Right lobe of liver (tissue), 6 donors: ENCODE measurements at places on chromosomes 16 and 17.

- no peaks in the 10 kb centered on the region for H3K4me1 ChIP-seq
- peaks cover 2% of the 10 kb centered on the region for H3K36me3 ChIP-seq
- DNase-seq = no peak
- H3K27ac ChIP-seq = no peak overlapping the region
- H3K4me3 ChIP-seq = no peak overlapping the region
- no peaks in the 10 kb centered on the region for H3K27me3 ChIP-seq
Measured at GRCh38 chr17:76051561-76051960, 20.8 kb downstream of the SRP68 start.

GRCh38 chr17:81381632-81382577 lies 13.4 kb upstream of the BAHCC1 start:
- no peak overlapping the region for H3K27ac ChIP-seq
- H3K4me3 ChIP-seq = no peak overlapping the region

DNA sequence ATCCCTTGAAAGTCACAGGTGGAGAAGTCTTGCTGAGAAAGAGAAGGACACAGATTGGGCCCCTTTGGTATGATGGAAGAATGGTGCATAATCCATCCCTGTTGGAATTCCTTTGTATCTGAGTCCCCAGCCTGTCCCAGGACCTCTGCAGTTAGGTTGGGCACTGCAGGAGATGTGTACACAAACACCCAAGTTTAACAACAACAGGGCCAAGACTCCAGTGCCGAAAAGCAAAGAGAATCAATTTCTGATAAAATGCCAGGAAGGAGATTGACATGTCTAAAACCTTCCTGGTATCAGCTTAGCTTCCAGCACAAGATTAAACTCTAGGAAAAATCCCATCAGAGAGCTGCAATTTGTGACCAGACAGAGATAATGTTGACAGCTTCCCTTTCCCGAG lies 32.9 kb downstream of the KATNIP start:
- no peaks in the 10 kb centered on the region for H3K27me3 ChIP-seq
- H3K36me3 ChIP-seq = no peaks in the 10 kb centered on the region
- no peak overlapping the region for H3K27ac ChIP-seq
- H3K4me3 ChIP-seq = no peak overlapping the region
- DNase-seq = no peak
- H3K4me1 ChIP-seq = no peaks in the 10 kb centered on the region

- H3K27me3 ChIP-seq = no peaks in the 10 kb centered on the region
- no peak overlapping the region for H3K4me3 ChIP-seq
Measured at GRCh38 chr17:72255481-72255880, 134.7 kb downstream of the SOX9 start.

GRCh38 chr17:8173871-8174322 lies 2.3 kb downstream of the TMEM107 start:
- peak overlapping the region; percentile 38 for H3K4me3 ChIP-seq
- peak overlapping the region; percentile 93 for H3K27ac ChIP-seq
- H3K4me1 ChIP-seq = no peaks in the 10 kb centered on the region
- H3K27me3 ChIP-seq = no peaks in the 10 kb centered on the region

GRCh38 chr17:1533661-1534325 lies 17.4 kb upstream of the INPP5K start:
- no peaks in the 10 kb centered on the region for H3K27me3 ChIP-seq
- no peak overlapping the region for H3K4me3 ChIP-seq
- peaks cover 12% of the 10 kb centered on the region for H3K36me3 ChIP-seq
- no peak overlapping the region for H3K27ac ChIP-seq
- no peak for DNase-seq

- no peak overlapping the region for H3K27ac ChIP-seq
- no peaks in the 10 kb centered on the region for H3K4me1 ChIP-seq
- DNase-seq = no peak
- H3K36me3 ChIP-seq = no peaks in the 10 kb centered on the region
- H3K4me3 ChIP-seq = no peak overlapping the region
Measured at GRCh38 chr16:66240631-66241395, 125.7 kb upstream of the CDH5 start.

- DNase-seq = no peak
- no peaks in the 10 kb centered on the region for H3K4me1 ChIP-seq
- H3K27ac ChIP-seq = no peak overlapping the region
- no peak overlapping the region for H3K4me3 ChIP-seq
- no peaks in the 10 kb centered on the region for H3K36me3 ChIP-seq
Measured at GRCh38 chr16:78473031-78473699, 373.7 kb downstream of the WWOX start.

DNA sequence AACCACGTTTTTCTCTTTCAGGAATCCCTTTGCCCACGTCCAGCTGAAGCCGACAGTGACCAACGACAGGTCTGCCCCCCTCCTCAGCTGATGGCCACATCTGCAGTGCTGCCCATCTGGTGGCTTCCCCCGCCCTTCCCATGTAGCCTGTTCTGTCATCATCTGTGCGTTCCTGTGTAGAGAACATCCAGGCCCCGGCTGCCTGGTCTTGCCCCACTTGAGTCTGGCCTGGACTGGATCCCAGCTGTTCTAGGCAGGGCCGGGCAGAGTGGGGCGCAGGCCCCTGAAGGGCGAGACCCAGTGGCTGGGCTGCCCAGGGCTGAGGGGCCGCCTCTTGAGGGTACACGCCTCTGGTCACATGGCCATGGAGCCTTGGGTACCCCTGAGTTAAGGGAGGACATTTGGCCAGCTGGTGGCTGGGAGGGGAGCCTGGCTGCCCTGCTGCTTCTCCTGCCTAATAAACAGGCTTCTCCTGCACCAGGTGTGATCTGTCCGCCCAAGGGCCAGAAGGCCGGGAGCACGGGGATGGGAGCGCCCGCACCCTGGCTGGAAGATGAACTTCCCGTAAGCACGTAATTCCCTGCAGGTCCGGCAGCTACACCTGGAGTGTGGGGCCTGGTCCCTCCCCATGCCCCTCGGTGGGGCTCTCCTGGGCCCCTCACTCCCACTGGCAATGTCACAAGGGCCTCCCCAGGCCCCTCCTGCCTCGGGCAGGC lies 49.4 kb upstream of the PVALEF start:
- H3K4me1 ChIP-seq = no peaks in the 10 kb centered on the region
- DNase-seq = no peak
- H3K36me3 ChIP-seq = peaks cover 8% of the 10 kb centered on the region
- H3K4me3 ChIP-seq = no peak overlapping the region

GRCh38 chr16:70804153-70804733 lies 3.3 kb upstream of the VAC14 start:
- H3K36me3 ChIP-seq = no peaks in the 10 kb centered on the region
- no peak overlapping the region for H3K4me3 ChIP-seq
- no peak for DNase-seq
- H3K27me3 ChIP-seq = no peaks in the 10 kb centered on the region
- H3K27ac ChIP-seq = no peak overlapping the region

DNA sequence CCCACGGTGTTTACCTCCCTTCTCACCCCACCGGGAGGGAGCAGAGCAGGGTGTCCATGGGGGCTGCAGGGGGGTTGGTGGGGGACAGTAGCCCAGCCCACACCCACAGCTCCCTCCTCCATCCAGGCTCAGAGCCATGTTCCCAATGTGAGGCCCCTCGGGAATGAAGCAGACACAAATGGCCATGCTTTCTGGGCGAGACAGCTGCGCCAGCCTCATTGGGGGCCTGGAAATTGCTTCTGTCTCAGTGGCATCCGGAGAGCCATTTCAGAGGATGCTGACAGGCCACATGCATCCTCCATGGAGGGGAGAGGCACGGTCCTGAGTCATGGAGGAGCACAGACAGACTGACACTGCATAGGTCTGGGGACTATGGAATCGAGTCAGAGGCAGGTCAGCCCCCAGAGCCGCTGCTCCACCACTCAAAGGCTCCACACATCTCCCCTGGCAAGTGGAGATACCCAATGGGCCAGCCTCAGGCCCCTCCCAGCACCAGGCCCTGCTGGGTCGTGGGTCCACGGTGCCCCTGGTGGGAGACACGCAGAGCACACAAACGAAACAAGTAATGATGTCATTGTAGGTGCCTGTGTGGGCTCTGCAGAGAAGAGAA lies 59.6 kb upstream of the ENPP7 start:
- H3K27me3 ChIP-seq = no peaks in the 10 kb centered on the region
- no peaks in the 10 kb centered on the region for H3K36me3 ChIP-seq
- H3K4me3 ChIP-seq = no peak overlapping the region

- no peak overlapping the region for H3K4me3 ChIP-seq
- DNase-seq = no peak
- H3K36me3 ChIP-seq = peaks cover 12% of the 10 kb centered on the region
- H3K27me3 ChIP-seq = no peaks in the 10 kb centered on the region
- H3K4me1 ChIP-seq = no peaks in the 10 kb centered on the region
Measured at GRCh38 chr17:550463-551180, 164.0 kb downstream of the VPS53 start.

DNA sequence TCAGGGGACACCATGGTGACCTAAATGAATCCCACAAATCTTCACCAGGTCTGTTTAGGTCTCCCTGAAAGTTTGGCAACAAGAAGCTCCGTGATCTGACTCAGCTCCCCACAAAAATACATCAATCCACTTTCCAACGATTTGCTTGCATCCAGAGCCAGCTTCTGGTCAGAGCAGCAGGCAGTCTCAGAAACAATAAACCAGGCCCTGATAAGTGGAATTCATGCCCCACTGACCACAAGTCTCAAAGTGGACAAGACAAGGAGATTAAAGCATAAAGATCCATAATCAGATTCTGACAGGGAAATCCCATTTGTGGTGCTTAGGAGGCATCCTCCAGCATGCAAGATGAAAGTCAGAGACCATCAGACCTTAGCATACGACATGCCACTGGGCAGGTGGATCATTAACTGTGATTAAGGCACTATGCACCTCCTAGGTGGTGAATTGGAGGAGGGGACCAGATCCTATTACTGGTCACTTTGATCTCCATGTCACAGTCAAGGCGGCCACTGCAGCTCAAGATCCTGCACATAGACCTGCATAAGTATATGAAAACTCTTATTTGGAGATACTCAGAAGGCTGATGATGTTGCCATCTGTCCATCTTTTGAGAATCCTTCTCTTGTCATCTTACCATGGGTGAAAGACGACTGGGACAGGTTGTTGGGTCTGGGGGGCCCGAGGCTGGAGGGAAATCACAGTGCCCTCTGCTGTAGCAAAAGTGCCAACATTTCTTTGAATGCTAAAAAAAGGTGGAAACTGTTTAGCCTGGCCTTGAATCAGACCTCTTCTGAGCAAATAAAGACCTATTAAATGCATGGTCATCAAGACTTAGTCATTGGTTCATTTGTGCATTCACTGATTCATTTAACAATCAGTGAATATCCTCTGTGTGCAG lies 309.2 kb upstream of the CCL2 start:
- no peak for DNase-seq
- no peak overlapping the region for H3K4me3 ChIP-seq
- no peaks in the 10 kb centered on the region for H3K27me3 ChIP-seq
- H3K36me3 ChIP-seq = no peaks in the 10 kb centered on the region

- DNase-seq = peak; percentile 48
- no peaks in the 10 kb centered on the region for H3K4me1 ChIP-seq
- H3K27ac ChIP-seq = no peak overlapping the region
- H3K4me3 ChIP-seq = no peak overlapping the region
- H3K27me3 ChIP-seq = no peaks in the 10 kb centered on the region
Measured at GRCh38 chr17:77492446-77493237, 351.9 kb downstream of the SEC14L1 start.

DNA sequence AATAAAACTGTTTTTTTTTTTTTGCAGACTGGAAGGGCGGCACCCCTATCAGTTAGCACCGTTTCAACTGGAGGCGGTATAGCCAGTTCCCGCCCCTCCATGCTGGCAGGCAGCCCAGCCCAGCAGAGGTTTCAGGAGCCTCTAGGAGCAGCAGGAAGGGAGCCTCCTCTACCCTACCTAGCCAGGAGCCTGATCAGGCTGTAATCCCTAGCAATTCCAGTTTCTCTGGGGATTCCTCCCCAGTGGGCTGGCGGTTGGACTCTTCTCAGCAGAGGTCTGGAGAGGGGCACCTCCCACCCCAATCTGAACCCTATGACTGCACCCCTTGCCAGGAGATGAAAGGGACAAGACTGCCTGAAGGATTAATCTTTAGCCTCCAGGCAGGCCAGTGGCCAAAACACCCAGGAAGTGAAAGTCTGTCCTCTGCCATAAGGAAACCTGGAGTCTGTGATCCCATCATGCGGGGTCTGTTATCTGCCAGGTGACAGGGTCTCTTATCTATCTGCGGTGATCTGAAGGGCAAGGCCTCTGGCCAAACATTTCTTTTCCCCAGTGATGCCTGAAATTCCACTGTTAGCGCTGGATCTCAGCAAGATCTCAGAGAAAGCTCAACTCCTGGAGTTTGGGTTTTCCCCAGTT lies 4.9 kb upstream of the CDH1 start:
- H3K36me3 ChIP-seq = no peaks in the 10 kb centered on the region
- no peaks in the 10 kb centered on the region for H3K27me3 ChIP-seq
- H3K27ac ChIP-seq = no peak overlapping the region
- no peaks in the 10 kb centered on the region for H3K4me1 ChIP-seq
- DNase-seq = peak; percentile 73

- no peak overlapping the region for H3K4me3 ChIP-seq
- H3K27me3 ChIP-seq = no peaks in the 10 kb centered on the region
- no peak for DNase-seq
- H3K36me3 ChIP-seq = no peaks in the 10 kb centered on the region
- peak overlapping the region; percentile 99 for H3K27ac ChIP-seq
- peaks cover 38% of the 10 kb centered on the region for H3K4me1 ChIP-seq
Measured at GRCh38 chr16:11744075-11744470, 1.4 kb upstream of the TXNDC11 start.

- H3K36me3 ChIP-seq = no peaks in the 10 kb centered on the region
- no peak overlapping the region for H3K4me3 ChIP-seq
- no peak overlapping the region for H3K27ac ChIP-seq
- H3K4me1 ChIP-seq = peaks cover 31% of the 10 kb centered on the region
Measured at GRCh38 chr16:1877089-1877488, 5.1 kb upstream of the MEIOB start.

GRCh38 chr16:14302399-14303181 lies 231.5 kb downstream of the MRTFB start:
- peak overlapping the region; percentile 75 for H3K27ac ChIP-seq
- peak; percentile 60 for DNase-seq
- no peaks in the 10 kb centered on the region for H3K27me3 ChIP-seq
- H3K36me3 ChIP-seq = no peaks in the 10 kb centered on the region
- no peaks in the 10 kb centered on the region for H3K4me1 ChIP-seq
- peak overlapping the region; percentile 83 for H3K4me3 ChIP-seq

- H3K4me1 ChIP-seq = peaks cover 7% of the 10 kb centered on the region
- DNase-seq = peak; percentile 66
Measured at GRCh38 chr17:39653662-39654331, 11.4 kb upstream of the TCAP start.

DNA sequence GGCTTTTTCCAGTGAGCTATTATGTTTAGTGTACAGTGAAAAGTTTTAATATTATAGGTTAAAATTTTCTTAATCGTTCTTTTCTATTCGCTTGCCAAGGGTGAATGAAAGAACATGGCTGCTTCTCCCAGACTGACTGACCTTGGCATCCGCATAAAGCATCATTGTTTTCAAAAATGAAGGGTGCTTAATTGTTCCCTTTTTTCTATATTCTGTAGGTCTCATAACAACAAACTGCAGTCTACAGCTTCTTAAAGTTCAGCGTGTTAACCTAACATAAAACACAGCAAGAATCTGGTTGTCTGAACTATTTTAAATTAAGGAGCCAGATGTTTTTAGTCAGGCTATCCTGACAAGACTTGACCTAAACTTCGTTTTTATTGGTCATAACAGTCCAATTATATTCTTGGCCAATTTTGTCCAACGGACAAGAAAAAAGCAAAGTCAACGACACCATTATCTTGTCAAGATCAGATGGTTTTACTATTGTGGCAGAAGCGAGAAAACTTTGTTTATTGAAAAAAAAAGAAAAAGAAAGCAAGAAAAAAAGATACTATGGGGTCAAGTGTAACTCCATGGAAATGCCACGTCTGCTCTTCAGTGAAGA lies 14.1 kb downstream of the C17orf58 start:
- no peaks in the 10 kb centered on the region for H3K36me3 ChIP-seq
- H3K4me3 ChIP-seq = no peak overlapping the region

- peak overlapping the region; percentile 30 for H3K4me3 ChIP-seq
- no peaks in the 10 kb centered on the region for H3K4me1 ChIP-seq
- H3K36me3 ChIP-seq = no peaks in the 10 kb centered on the region
- H3K27me3 ChIP-seq = no peaks in the 10 kb centered on the region
- DNase-seq = peak; percentile 74
Measured at GRCh38 chr16:89922477-89922883, 662 bp upstream of the TUBB3 start.
